ENCODE measurements at places on chromosomes 12 and 14. TPM values are rescaled to one million over a fixed set of nuclear protein-coding genes. Genes with fewer than 3 reads are reported as not detected.
A peak's percentile ranks its signal among the peaks of the same experiment; 100 is the strongest.

GRCh38 chr14:61226015-61226654 is 55.0 kb downstream of the TMEM30B start:
- no peak overlapping the region for H3K27ac ChIP-seq
- no peak for DNase-seq
- H3K4me3 ChIP-seq, result no peak overlapping the region
- H3K36me3 ChIP-seq, result no peaks in the 10 kb centered on the region

- no peaks in the 10 kb centered on the region for H3K27me3 ChIP-seq
- H3K36me3 ChIP-seq, result peaks cover 6% of the 10 kb centered on the region
- no peak overlapping the region for H3K27ac ChIP-seq
- no peaks in the 10 kb centered on the region for H3K4me1 ChIP-seq
These were observed 203.1 kb downstream of the AEBP2 start for GRCh38 chr12:19642345-19642744.

- no peaks in the 10 kb centered on the region for H3K36me3 ChIP-seq
- H3K27me3 ChIP-seq, result peaks cover 2% of the 10 kb centered on the region
- H3K27ac ChIP-seq, result no peak overlapping the region
- peaks cover 27% of the 10 kb centered on the region for H3K4me1 ChIP-seq
These were observed 13.7 kb downstream of the KRT72 start for GRCh38 chr12:52587563-52587962.

DNA sequence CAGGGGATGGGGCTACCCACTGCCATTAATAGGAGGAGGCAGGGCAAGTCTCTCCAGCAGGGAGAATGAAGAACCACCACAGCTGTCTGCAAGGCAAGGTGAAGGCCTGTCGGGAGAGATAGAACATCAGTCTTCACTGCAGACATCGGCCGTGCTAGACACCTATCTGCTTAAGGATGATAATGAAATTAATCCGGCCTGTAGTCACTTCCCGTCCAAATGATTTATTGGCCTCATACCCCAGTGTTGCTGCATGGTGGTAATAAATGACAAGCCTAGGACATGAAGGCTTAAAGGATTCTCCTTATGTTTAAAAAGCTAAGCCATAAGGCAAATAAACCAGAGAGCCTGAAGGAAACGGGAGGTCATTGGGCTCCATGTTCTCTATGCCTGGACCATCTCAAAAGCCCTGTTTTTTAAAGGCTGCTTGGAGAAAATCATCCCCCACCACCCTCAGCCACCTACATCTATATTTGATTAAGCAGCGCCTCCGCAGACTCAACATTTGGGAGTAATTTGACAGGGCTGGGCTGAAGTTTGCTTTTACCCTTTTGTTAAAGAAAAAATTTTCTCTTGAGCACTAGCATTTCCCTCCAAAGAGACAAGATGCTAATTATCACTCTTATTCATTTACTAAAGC is 137.7 kb downstream of the PLXNC1 start:
- H3K27me3 ChIP-seq, result no peaks in the 10 kb centered on the region
- H3K27ac ChIP-seq, result no peak overlapping the region
- H3K36me3 ChIP-seq, result peaks cover 37% of the 10 kb centered on the region
- peaks cover 15% of the 10 kb centered on the region for H3K4me1 ChIP-seq

- no peak overlapping the region for H3K4me3 ChIP-seq
- H3K27ac ChIP-seq, result no peak overlapping the region
- no peaks in the 10 kb centered on the region for H3K36me3 ChIP-seq
- H3K4me1 ChIP-seq, result peaks cover 1% of the 10 kb centered on the region
These were observed 66.0 kb upstream of the ATP2B1 start for GRCh38 chr12:89774645-89775044.

FOXN4 gene
- not detected for total RNA-seq

- DNase-seq, result no peak
- H3K4me1 ChIP-seq, result peaks cover 5% of the 10 kb centered on the region
These were observed 24.7 kb upstream of the OR6J1 start for GRCh38 chr14:22668863-22669262.

DNA sequence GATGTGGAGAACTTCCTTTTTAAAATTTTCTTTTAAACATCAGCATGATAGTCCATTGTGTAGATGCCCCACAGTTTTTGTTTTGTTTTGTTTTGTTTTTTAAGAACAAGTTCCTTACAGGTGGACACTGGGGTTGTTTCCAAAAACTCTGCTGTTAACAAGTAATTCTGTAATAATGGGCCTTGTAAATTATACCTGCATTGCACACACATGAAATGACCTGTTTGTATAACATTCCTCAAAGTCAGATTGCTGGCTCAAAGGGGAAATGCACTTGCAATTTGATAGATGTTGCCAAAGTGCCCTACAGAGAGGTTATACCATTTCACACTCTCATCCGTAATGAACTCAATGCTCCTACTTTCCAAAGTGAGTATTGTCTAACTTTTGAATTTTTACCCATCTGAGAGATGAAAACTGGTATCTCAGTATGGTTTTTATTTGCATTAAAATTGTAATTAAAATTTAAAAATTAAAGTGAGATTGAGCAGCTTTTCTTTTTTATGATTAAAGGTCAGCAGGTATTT is 89.2 kb downstream of the SPPL3 start:
- no peak overlapping the region for H3K4me3 ChIP-seq
- H3K36me3 ChIP-seq, result peaks cover 5% of the 10 kb centered on the region
- DNase-seq, result no peak
- no peaks in the 10 kb centered on the region for H3K27me3 ChIP-seq
- no peak overlapping the region for H3K27ac ChIP-seq

DNA sequence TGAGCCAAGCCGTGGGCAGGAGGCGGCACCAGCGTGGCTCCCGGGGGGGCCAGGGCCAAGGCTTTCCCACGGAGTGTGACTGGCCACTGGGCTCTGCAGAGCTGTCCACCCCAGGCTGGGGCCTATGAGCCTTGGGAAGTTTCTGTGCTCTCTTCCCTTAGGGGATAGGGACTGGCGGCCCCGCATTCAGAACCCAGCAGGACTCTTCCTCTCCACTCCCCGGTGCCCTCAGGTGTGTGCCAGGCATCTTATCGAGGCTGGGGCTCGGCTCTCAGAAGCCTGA is 17.8 kb upstream of the EIF2B2 start:
- no peak overlapping the region for H3K4me3 ChIP-seq
- no peaks in the 10 kb centered on the region for H3K36me3 ChIP-seq
- no peaks in the 10 kb centered on the region for H3K4me1 ChIP-seq
- peaks cover 6% of the 10 kb centered on the region for H3K27me3 ChIP-seq
- DNase-seq, result no peak

GRCh38 chr14:54489731-54490444 is 1.1 kb upstream of the GMFB start:
- H3K4me3 ChIP-seq, result peak overlapping the region; percentile 98
- H3K27me3 ChIP-seq, result no peaks in the 10 kb centered on the region
- H3K27ac ChIP-seq, result peak overlapping the region; percentile 95
- peaks cover 34% of the 10 kb centered on the region for H3K4me1 ChIP-seq
- no peak for DNase-seq

GRCh38 chr12:5522432-5523335 is 90.8 kb downstream of the NTF3 start:
- H3K4me3 ChIP-seq, result no peak overlapping the region
- no peaks in the 10 kb centered on the region for H3K36me3 ChIP-seq
- no peak for DNase-seq

- no peak overlapping the region for H3K27ac ChIP-seq
- no peaks in the 10 kb centered on the region for H3K36me3 ChIP-seq
- peaks cover 11% of the 10 kb centered on the region for H3K27me3 ChIP-seq
- H3K4me3 ChIP-seq, result no peak overlapping the region
These were observed 45.7 kb upstream of the VRK1 start for GRCh38 chr14:96751505-96751904.

DNA sequence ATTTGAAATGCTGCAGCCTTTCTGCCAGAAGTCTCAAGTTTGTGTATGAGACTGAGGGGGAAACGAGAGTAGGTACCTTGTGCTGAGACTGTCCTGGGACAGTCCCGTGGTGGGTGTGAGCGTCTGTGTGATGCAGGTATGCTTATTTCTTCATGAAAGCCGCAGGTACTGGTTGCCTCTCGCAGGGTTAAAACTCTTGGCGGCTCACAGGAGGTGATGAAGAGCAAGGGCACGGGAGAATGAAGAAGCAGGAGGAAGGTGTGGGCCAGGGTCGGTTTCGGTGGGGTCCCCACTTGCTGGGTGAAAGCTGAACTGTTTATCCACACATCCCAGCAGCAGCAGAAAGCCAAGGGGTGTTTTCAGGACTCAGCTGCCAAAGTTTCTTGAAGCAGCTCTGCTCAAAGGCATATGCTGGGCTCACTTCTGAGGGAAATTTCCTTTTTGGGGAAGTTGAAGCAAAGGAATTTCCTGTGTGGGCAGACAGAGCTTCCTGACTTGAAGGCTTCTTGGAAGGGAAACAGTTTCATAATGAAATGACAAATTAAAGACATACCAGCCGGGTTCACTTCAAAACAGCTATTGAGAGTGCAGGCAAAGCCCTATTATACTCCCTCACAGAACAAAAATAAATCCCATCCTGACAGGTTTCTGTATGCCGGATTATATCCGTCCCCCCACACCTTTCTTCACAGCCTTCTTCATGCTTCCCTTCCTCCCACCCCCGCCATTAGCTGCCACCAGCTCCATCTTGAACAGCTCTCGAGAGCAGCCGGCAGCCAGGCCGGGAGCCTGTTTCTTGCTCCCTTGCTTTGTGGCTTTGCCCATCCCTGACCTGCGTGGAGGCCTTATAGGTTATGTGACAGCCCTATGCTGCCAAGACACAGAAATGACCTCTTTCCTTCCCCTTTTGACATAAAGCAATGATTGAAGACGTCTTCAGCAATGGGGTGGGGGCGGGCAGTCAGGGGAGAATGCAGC is 116.6 kb downstream of the ETV6 start:
- H3K27ac ChIP-seq, result peak overlapping the region; percentile 87
- peak; percentile 43 for DNase-seq
- H3K4me3 ChIP-seq, result peak overlapping the region; percentile 76
- H3K4me1 ChIP-seq, result peaks cover 43% of the 10 kb centered on the region

PPP4R4 gene
- 0.57 TPM for total RNA-seq

STXBP6 gene
- not detected for total RNA-seq

POTEM gene
- total RNA-seq, result not detected

Measured in activated naive CD8-positive, alpha-beta T cell treated with anti-CD3 and anti-CD28 coated beads, Interleukin-2, amount 10 ng/mL, durations not matched to agents 7 days and 5 days (primary cell).